Stimulated activated CD8-positive, alpha-beta memory T cell treated with anti-CD3 and anti-CD28 coated beads, Interleukin-7, amount 100 ng/mL, for 1 hour (primary cell): ENCODE measurements at places on chromosomes 12 and 14.

- no peak for DNase-seq
These were observed 35.4 kb upstream of the AACS start for GRCh38 chr12:125029761-125030358.

- DNase-seq, result no peak
These were observed 15.8 kb downstream of the SEL1L start for GRCh38 chr14:81517798-81518398.

GRCh38 chr14:32339188-32339587 is 10.1 kb downstream of the AKAP6 start:
- no peak for DNase-seq

GRCh38 chr12:44571006-44571550 is 305.0 kb downstream of the NELL2 start:
- no peak for DNase-seq

DNA sequence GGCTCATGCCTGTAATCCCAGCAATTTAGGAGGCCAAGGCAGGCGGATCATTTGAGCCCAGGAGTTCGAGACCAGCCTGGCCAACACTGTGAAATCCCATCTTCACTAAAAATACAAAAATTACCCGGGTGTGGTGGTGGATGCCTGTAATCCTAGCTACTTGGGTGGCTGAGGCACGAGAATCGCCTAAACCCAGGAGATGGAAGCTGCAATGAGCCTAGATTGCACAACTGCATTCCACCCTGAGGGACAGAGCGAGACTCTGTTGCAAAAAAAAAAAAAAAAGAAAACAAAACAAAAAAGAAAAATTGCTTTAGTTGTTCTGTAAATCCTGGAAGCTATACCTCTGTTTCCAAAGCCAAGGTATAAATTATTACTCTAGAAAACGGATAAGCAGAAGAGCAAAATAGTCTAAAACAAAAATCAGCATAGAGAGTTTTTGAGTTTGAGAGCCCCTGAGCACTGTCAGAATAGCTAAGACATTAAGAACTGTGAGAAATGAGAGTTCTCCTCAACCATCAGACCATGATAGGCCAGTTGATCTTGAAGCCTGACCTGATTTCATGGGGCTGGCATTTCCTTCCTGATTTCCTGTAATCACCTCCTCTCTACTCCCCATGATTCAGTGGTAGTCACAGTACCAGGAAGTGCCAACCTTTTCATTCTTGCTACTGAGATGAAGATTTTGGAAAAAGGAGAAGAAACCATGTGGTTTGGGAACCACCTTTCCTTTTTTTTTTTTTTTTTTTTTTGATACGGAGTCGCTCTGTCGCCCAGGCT is 31.7 kb downstream of the ATP2A2 start:
- DNase-seq, result no peak

GRCh38 chr14:103960457-103961055 is 18.2 kb upstream of the RD3L start:
- no peak for DNase-seq

GRCh38 chr14:20631880-20632389 is 9.6 kb downstream of the OR6S1 start:
- DNase-seq, result no peak

- no peak for DNase-seq
These were observed 60.5 kb downstream of the PTPRQ start for GRCh38 chr12:80504389-80505163.

GRCh38 chr14:91332171-91332985 is 85.2 kb downstream of the CCDC88C start:
- DNase-seq, result no peak

GRCh38 chr14:34676516-34677211 is 37.7 kb downstream of the CFL2 start:
- no peak for DNase-seq

GRCh38 chr12:92639017-92639416 is 63.8 kb upstream of the PLEKHG7 start:
- DNase-seq, result no peak

DNA sequence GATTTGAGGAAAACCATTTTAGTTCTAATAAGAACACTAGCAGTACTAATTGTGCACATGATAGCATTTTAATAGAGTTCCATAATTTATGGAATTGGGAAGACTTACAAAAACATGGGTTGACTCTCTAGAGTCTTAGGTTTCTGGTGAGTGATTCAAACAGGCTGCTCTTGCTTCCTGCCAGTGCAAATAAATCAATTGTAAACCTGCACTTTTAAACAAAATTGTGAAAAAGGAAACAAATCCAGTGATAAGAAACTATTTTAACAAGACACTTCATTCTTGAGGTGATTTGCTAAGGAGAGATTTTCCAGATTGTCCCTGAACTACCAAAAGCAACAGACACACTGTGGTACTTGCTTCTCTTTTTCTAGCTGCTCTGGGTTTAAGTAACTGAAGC is 112.2 kb downstream of the CACNA1C start:
- DNase-seq, result no peak

DNA sequence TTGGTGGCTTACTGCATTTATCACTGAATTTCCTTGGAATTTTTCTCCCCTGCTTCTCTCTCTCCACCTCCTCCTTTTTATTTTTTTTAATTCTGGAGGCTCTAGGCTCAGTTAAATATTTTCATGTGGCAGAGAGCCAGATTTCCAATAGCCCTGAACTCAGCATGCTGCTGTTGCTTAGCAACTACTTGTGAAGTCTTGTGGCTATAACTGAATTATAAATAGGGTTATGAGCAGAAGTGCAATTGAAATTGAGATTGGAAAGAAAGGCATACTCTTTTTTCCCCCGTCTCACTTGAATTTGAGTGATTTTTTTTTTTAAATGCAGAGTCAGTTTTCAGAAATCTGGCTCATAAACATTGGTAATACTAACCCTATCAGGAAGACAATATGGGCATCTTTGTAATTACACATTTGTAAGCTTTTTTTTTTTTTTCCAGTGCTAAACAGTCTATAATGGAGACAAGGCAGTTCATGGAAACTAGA is 38.3 kb downstream of the ATF7IP start:
- DNase-seq, result no peak

GRCh38 chr12:42892702-42893551 is 303.4 kb upstream of the PRICKLE1 start:
- DNase-seq, result no peak

- no peak for DNase-seq
These were observed 8.1 kb downstream of the DNAI7 start for GRCh38 chr12:25186788-25187402.

DNA sequence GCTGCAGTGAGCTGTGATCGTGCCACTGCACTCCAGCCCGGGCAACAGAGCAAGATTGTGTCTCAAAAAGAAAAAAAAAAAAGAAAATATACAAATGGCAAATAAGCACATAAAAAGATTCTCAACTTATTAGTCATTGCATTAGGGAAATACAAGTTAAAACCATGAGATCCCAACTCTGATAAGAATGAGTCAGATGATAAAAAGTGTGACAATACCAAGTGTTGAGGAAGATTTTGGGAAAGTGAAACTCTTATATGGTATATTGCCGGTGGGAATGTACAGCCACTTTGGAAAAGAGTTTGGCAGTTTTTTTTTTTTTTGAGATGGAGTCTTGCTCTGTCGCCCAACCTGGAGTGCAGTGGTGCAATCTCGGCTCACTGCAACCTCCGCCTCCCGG is 7.6 kb upstream of the PRPF40B start:
- no peak for DNase-seq

- no peak for DNase-seq
These were observed 574 bp upstream of the CRADD start for GRCh38 chr12:93676408-93677194.

DNA sequence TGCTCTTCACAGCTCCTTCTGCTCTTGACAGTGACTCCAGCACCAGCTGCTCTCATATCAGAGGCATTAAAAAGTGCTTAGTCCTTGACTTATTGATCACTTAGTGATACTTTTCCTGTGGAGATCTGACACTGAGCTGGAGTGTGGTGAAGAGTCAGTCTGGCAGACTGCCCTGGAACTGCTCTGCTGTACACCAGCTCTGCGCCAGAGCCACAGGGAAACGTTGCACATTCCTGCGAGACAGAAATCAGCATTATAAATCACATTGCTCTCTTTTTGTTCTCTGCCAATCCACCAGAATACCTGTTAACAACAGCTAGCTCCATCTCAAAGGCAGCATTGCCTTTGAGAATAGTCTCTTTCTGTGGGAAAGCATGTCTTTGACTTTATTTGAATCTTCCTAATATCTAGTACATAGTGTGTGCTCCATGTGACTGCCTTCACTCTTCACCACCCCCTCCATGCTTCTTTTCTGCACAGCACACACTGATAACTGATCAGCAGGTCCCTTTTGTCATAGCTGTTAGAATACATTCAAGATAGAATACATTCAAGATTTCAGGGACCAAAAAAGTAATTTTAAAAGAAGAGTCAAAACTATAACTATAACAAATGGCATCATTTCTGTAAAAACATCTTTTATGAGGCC is 48.2 kb upstream of the VSX2 start:
- no peak for DNase-seq

GRCh38 chr14:54942913-54943312 is 40.3 kb upstream of the GCH1 start:
- DNase-seq, result no peak

- DNase-seq, result no peak
These were observed 179.3 kb upstream of the TMEM260 start for GRCh38 chr14:56400109-56400825.

- DNase-seq, result no peak
These were observed 79.5 kb downstream of the RPS29 start for GRCh38 chr14:49506650-49507049.

DNA sequence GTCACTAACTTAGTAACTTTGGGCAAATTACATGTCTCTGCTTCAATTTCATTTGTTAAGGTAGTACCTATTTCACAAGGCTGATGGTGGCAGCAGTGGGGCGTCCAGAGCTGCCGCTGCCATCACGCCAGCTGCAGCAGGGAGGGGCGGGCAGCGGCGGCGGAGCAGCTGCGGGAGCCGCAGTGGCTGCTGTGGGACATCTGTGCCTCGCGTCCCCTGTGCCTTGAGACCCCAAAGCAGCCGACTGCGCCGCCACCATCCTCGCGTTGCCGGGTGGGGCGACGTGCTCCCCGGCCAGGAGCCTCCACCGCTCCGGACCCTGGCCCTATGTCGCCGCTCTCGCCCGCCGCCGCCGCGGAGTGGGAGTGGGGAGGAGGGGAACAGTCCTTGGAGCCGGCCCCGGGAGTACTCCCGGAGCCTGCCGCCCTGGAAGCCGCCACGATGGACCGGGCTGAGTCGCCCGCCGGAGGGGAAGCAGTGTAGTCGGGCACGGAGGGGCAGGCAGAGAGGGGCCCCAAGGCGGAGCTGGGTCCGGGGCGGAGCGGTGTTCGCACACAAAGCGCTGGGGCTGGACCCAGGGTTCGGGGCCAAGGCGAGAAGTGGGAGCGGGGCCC is 51.4 kb downstream of the A2M start:
- no peak for DNase-seq
